ENCODE measurements at places on chromosomes 7 and 10.

DNA sequence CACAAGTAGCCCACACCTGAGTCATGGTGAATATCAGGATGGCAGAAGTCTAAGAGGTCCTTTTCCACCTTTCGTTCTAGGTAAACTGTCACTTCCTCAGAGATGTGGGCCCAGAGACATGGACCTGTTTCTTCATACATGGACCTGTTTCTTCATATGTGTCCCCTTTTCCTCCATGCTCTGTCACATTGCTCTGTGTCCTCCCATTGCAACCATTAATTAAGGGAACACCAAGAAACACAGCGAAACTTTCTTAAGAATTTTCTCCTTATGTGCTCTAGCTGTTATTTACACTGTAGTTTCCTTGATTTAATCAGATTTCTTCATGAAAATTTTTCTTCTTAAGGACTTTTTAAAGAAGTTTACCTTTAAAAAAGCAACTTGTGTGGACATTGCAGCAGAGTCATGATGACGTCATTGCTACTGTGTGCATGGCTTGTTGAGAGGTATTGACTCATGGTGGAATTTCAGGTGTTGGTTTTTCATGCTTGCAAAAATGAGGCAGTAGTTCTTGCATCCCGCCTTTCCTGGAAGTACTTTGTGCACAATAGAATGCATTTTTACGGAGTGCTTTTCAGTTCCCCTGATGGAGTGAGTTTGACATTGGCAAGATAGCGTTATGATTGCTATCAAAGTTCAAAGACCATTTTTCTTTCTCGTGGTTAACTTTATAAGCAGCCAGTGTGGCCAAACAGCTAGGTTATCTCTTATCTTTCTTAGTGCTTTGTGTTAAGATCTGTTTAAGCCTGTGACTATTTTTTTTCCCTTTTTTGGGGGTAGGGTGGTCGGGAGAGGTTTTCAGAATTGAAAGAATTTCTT is 37.7 kb downstream of the CFAP58 start:
- no peak for DNase-seq

- DNase-seq, result no peak
Observed at GRCh38 chr7:842431-843031, 10.3 kb downstream of the SUN1 start.

DNA sequence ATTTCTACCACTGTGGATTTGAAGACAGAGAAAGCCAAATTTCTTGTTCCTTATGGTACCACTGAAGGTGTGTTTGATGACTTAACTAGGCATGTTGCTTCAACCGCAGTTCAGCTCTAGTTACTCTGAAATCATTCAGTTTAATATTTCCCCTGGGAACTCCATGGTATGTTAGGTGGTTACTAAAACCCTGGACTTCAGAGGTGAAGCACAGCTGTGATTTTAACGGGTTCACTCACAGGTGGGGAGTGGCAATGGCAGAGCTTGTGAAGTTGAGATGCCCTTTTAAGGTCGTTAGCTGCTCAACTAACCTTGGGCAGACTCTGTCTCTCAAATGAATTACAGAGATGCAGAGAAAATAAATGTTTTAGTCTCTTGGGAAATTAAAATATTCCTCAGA is 163.6 kb upstream of the PHYHIPL start:
- DNase-seq, result no peak

DNA sequence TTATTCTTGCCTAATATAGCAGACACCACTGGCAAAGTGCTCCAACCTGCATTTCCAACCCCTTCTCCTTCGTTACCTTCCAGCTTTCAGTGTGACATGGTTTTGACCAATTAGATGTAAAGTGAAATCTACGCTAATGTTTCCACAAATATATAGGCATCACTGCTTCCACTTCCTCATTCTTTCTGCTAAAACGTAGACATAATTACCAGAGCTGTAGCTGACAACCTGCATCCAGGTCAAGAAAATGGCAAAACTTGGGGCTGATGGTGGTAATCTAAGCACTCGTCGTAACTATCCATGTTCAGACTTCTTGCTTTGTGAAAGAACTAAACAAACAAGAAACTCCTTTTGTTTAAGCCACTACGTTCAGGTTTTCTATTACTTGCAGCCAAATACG is 41.8 kb upstream of the COL1A2 start:
- no peak for DNase-seq

DNA sequence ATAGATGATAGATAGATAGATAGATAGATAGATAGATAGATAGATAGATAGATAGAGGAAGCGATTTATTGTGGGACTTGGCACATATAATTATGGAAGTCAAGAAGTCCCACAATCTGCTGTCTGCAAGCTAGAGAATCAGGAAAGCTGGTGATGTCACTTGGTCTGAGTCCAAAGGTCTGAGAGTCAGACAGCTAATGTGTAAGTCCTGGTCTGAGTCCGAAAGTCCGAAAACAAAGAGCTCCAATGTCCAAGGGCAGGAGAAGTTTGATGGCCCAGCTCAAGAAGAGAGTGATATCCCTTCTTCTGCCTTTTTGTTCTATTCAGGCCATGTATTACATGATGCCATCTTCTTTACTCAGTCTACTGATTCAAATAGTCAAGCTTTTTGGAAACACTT is 53.8 kb upstream of the TCF7L2 start:
- DNase-seq, result no peak

DNA sequence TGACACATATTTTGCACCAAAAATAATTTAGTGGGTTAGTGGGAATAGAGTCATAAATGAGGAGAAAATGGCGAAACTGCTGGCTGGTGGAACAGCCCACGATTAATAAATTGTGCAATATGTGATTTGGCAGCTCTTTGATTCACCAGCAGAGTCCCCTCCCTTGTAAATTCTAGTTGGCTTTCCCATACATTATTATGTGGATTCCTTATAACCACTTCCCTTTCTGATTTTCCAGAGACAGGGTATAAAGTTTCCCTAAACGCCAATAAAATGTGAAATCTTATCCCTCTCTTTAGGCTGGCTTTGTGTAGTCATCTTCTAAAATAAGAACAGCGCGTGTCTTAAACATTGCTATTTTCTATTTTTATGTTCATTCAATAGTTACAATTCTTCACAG is 149.4 kb upstream of the FERD3L start:
- DNase-seq, result no peak

DNA sequence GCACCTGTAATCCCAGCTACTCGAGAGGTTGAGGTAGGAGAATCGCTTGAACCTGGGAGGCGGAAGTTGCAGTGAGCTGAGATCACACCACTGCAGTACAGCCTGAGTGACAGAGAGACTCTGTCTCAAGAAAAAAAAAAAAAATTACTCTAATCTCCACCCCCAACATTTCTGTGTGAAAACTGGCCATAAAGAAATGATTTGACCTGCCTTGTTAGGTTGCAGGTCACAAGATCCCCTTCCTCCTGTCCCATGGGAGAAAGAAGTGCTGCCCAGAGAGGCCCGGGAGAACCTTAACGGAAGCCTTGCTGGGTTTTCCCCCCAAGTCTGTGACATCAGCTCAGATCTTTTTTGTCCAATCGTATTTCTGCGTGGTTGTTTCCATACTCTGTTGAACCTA is 8.7 kb upstream of the CALHM1 start:
- no peak for DNase-seq

DNA sequence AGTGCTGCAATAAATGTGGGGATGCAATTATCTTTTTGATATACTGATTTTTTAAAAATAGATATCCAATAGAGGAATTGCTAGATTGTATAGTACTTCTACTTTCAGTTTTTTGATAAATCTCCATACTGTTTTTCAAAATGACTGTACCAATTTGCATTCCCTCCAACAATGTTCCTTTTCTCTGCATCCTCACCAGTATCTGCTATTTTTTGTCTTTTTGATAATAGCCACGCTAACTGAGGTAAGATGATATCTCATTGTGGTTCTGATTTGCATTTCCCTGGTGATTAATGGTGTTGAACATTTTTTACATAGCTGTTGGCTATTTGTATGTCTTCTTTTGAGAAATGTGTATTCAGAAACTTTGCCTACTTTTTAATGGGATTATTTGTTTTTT is 217.7 kb upstream of the MTPN start:
- no peak for DNase-seq

DNA sequence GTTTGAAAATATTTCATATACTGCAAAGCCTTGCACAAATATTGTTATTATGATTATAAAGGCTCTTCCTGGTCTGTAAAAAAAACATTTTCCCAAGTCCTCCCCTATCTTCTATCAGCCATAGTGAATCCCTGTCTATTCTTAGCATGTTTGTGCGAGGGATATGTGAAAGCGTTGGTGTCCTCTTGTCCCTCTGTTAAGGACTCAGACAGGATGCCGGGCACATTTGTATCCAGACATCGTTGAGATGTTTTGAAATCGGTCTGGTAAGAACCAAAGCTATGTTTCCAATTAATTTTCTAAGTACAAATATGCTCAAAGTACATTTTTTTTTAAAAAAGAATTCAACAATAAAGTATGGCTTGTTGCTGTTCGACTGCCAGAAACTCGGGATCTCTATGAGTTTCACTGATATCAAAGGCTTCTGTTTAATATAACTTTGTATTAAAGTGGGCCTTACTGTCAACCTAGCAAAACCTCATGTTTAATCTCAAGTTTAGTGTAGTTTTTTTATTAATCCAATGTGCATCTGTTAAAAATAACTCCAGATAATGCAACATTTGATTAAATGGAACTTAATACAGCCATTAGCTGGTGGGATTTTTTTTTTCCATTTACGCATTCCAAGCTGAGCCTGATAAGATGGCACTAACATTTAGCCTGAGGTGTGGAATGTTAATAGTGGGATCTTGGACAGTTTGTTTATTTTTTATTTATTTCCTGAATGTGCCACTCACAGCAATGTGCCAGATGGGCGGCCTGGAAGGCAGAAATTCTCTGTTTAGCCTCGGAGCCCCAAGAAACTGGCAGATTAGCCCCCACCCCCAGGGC is 754.3 kb downstream of the LRMDA start:
- DNase-seq, result no peak

- no peak for DNase-seq
Observed at GRCh38 chr10:24929056-24929544, 23.3 kb downstream of the PRTFDC1 start.

DNA sequence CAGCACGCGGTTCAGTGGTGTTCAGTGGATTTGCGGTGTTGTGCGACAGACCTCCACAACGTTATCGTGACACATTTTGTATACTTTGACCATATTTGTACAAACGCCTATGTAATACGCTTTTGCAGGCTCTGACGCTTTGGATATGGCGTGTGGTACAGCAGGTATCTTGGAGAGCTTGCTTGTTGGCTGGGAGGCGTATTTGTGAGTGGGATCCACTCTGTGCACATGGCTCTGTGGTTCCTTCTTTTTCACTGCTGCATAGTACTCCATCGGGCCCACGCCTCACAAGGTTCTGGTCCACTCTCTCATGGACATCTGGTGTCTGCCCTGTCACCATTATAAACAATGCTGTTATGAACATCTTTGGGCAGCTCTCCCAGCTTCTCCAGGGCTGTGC is 53.2 kb downstream of the ELFN1 start:
- DNase-seq, result no peak

- no peak for DNase-seq
Observed at GRCh38 chr7:57363321-57363720, 86.7 kb upstream of the ZNF716 start.

- no peak for DNase-seq
Observed at GRCh38 chr7:86295526-86295925, 348.2 kb upstream of the GRM3 start.

- DNase-seq, result no peak
Observed at GRCh38 chr7:3893151-3893788, 592.2 kb downstream of the SDK1 start.

DNA sequence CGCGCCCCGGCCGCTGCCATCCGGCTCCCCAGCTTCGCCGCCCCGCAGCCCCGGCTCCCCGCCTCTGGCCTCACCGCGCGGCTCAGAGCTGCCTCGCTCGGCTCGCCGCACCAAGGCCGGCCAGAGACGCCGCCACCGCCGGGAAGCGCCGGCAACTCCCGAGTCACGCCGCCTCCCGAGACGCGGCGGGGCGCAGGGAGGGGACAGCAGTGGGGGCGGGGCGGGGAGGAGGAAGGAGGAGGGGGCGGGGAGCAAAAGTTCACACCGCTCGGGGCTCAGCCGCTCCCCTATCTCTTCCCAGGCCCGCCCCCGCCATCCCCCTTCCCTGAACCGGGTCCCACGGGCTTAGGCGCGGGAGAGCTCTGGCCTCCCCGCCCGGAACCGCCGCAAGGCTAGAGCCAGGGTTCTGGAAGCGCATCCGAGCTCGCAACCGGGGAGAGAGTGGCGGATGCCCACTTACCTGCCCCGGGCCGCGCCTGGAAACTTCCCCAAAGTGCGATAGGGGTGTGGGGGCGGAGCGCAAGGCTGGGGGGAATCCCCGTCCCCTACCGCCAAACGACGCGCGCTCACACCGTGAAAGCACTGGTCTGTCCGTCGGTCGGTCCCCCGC is 1.0 kb downstream of the CHST15 start:
- DNase-seq, result no peak

DNA sequence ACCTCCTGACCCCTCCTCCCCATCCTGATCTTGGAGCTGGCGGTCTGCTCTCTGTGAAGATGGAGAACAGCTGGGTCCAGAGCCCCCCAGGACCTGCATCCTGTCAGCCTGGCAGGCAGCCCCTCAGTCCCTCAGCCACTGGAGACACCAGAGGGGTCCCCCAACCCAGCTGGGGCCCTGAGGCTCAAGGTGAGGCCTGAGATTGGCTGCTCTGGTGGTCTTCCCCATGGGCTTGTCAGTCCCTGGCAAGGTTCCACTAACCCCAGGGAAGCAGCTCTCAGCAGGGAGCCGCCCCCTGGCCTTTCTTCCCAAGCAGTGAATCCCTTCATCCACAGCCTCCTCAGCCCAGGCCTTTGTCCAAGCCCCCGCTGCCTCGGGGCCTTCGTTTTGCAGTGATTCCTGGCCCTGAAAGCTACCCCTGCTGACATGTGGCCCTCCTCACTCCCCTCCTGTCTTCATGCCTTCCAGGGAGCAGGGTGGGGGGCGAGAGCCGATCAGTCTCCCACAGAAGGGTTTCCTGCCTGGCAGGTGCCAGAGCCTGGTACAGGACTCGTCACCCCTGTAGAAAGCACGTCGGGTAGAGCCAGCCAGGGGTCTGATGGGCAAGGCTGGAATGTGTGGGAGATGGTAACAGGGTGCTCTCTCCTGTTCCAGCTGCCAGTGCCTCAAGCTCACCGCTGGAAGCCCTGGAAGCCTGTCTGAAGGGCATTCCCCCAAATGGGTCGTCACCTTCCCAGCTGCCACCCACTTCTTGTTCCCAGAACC is 48.5 kb downstream of the ZNF467 start:
- no peak for DNase-seq

DNA sequence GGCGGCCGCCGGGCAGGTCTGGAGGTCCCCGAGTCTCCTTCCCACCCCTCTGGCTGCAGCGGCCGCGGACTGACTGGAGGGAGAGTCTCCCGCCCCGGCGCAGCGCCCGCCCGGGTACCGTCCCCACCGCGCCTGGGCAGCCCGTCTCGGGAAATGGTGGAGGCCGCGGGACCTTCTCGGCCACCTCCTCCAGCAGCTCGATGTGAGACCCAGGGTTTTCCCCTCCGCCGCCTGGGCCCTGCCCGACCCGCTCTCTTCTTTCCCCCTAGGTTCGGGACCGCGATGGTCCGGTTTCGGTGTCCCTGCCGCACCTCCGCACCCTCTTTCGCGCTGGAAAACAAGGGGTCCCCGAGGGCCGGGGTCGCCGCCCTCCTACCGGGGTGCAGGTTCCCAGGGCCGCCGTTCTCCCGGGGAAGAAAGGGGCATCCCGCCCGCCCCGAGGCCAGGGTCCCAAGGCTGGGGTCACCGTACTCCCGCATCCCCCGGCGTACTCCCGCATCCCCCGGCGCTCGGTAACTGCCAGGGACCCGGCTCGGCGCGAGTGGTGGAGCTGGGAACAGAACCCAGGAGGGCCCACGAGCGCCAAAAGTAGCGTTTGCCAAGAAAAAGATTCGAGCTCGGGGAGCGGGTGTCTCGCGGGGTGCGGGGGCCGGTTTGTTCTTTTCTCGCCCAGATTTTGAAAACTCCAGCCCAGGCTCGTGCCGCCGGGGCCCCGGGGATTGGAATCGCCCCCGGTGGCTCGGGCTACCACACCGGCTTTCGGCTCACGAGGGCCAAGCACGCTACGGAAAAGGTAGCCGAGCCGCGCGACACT is 3.4 kb downstream of the TNRC18 start:
- DNase-seq, result no peak

Measured in activated T-cell treated with anti-CD3 and anti-CD28 coated beads for 24 hours (primary cell).